ENCODE measurements at places on chromosomes 5 and 9.

DNA sequence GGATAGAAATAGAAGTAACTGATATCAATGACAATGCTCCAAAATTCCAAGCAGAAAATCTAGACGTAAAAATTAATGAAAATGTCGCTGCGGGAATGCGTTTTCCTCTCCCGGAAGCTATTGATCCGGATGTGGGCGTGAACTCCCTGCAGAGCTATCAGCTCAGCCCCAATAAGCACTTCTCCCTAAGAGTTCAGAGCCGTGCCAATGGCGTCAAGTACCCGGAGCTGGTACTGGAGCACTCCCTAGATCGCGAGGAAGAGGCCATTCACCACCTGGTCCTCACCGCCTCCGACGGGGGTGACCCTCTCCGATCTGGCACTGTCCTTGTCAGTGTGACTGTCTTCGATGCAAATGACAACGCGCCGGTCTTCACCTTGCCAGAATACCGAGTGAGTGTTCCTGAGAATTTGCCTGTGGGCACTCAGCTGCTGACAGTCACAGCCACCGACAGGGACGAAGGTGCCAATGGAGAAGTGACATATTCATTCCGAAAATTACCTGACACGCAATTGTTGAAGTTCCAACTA is 818 bp downstream of the PCDHGA10 start:
- DNase-seq = no peak

DNA sequence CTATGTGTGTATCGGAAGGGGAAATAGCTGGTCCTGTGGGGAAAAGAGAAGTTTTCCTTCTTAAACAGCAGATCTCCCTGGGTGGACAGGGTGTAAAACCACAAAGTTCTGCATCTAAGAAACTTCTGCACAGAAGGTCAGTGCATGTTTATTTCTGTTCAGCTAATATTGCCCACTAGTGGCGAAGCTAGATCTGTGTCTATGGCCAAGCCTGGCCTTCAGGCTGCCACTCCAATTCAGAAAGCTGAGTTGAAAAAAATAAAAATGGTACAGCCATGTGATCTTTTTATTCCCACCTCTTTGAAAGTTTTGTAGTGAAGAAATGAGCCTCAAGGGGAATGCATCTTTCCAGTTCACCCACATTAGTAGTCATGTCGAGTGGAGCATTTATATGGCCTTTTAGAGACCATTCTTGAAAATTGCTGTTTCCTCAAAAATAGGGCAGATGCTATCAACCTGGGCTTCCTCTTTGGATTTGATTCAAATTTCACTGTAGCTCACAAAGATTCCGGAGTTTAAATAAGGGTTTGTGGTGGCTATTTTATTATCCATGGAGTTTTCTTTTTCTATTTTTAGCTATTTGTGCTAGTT is 488.0 kb downstream of the PRELID2 start:
- no peak for DNase-seq

DNA sequence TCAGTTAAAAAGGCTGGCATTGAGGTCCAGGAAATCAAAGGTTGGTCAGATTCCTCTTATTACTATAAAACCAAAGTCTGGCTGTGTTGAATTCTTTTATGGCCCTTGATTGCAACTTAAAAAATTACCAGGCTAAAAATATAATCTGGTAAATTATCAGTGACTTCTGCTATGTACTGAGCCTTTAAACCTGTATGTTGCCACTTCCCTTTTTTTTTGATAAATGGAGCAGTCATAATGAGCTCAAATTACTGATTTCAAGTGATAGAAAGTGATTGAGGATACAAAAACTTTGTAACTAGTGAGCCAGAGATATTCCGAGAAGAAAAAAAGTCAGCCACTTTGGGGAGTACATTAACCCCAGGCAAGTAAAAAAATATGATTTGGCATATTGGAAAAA is 100.1 kb downstream of the GIN1 start:
- no peak for DNase-seq

DNA sequence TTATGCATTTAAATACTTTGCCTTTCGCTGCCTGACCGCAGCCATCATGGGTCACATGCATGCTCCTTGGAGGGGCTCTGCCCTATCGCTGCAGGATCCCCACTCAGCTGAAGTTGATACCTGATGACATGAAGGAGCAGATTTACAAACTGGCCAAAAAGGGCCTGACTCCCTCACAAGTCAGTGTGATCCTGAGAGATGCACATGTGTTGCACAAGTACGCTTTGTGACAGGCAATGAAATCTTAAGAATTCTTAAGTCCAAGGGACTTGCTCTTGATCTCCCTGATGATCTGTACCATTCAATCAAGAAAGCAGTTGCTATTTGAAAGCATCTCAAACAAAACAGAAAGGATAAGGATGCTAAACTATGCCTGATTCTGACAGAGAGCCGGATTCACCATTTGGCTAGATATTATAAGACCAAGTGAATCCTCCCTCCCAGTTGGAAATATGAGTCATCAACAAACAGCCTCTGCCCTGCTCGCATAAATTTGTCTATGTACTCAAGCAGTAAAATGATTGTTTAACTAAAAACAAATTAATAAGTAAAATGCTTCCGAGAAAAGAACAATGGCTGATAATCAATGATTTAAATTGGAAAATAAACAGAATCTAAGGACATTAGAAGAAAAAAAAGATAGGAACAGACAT is 41.6 kb upstream of the PPP2CA start:
- DNase-seq = no peak

GRCh38 chr5:175861337-175862130 is 9.8 kb upstream of the CPLX2 start:
- no peak for DNase-seq

DNA sequence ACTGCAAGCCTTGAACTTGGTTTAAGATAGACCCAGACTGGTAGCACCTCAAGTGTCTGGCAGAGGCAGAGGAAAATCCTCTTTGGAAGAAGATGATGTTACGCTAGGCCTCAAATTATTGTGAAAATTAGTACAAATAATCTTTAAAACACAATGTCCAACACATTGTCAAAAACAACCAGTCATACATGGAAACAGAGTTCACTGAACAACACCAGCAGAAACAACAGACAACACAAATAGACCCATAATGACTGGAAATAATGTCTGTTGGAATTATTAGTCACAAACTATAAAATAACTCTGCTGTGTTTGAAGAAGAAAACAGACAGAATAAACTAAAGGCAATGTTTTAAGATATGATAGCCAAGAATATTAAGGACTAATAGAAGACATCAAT is 15.4 kb upstream of the ZNF366 start:
- DNase-seq = no peak

DNA sequence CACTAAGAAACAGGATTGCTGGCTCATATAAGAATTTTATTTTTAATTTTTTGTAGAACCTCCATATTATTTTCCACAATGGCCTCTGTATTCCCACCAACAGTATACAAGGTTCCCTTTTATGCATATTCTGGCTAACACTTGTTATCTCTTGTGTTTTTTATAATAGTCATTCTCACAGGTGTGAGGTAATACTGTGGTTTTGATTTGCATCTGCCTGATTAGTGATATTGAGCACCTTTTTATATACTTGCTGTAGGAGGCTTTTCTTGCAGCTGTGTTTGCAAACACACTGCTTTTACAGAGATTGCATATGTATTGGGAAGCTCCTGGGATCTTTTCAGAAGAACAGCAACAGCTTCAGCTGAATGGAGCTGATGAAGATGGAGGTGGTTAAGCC is 164.8 kb downstream of the DEPDC1B start:
- DNase-seq = no peak

DNA sequence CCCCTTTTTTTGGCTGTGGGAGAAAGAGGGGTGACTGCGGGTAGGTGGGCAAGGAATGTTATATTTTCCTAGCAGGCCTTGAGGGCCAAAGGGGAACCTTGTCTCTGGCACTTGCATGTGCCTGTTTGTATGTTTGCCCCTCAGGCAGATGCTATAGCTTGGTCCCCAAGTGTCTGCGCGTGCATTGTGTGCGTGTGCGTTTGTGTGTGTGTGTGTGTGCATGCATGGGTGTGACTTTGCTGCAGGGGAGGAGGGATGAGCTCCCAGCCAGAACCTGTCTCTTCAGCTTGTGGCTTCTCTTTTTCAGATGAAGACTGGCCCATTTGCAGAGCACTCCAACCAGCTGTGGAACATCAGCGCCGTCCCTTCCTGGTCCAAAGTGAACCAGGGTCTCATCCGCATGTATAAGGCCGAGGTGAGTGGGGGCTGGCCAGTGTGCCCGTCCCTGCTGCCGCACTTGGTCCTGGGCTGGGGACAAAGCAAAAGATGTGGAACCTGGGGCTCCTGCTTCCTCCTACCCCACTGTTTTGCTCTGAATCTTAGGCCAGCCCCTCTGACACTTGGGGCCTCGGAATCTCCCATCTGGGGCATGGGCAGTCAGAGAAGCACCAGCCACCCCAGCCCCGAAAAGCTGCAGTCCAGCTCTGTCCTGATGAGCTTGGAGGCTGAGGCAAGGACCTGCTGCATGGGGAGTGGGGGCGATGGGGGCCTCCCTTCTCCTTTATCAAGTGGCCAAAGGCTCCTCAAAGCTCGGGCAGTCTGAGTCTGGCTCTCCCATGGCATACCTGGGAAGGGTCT is 31.1 kb downstream of the PTPA start:
- DNase-seq = no peak

DNA sequence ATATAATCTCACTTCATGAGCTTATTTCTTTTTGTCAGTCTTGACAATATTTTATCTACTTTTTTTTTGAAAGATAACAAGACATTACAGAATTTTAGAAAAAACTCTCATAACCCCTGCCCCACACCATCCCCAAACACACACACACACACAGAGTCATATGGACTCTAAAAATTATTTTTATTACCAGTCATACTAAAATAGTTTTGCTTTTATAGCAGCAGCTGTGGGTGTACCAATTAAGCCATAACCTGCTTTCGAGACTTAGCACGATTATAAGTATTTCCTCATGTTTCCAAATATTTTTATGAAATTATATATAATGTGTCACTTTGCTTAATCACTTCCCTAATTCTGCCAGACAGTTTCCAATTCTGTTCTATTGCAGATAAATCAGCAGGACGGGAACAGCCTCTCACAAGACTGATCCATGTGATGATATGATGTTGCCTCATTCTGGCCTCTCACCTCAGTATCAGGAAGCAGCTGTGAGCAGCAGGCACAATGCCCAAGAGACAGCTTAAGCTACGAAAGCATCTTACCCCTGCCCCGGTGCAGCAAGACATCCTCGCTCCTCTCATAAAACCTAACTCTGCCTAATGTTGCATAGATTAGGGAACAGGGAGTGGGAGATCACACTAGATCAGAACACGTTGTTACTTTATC is 7.0 kb downstream of the PDCL start:
- no peak for DNase-seq

DNA sequence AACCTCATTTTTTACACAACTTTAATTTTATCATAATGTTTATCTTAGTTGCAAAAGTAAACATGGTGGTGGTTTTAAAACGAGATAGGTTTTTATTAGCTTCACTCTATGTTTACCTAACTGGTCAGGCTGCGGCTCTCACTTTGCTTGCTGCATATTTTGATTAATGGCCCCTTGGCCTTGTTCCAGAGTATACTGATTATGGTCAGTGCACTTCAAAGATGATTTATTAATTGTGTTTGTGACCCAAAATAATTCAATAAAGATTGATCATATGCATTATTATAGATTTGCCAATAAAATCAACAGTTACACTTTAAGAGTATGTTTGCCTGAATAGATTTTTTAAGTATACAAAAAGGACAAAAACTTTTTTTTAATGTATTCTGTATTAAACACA is 188.0 kb downstream of the XRCC4 start:
- no peak for DNase-seq

DNA sequence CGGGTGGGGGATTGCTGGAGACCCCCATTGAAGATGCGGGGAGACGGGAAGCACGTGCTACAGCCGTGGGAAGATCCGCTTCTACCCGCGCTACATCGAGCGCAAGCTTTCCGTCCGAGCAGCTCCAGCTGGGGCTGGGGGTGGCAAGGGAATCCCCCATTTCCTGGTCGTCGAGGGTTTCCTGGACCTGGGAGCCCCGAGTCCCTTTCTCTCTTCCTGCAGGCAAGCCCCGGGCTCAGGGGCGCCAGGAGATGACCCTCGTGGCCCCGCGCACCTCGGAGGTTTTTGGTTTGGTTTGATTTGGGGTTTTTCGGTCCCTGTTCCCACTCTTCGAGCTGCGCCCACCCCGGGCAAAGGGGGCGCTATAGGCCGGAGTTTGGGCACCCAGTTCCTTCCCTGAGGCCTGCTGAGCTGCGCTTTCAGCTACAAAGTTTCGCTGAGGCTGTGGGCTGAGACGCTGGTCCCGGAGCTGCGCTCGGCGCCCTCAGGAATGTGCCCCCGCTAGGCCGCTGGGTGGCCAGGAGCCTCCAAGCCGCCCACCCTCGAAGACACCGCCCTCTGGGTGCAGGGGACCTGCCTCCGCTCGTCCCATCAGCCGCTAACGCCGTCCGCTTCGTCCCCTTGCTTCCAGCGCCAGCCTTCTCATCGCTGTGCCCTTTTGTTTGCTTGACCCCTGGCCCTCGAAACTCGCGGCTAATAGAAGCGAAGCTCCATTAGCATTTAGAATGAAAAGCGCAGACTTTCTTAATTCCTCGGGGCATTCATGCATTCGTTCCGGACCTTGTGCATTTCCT is 2.9 kb downstream of the NR4A3 start:
- DNase-seq = peak; percentile 72

DNA sequence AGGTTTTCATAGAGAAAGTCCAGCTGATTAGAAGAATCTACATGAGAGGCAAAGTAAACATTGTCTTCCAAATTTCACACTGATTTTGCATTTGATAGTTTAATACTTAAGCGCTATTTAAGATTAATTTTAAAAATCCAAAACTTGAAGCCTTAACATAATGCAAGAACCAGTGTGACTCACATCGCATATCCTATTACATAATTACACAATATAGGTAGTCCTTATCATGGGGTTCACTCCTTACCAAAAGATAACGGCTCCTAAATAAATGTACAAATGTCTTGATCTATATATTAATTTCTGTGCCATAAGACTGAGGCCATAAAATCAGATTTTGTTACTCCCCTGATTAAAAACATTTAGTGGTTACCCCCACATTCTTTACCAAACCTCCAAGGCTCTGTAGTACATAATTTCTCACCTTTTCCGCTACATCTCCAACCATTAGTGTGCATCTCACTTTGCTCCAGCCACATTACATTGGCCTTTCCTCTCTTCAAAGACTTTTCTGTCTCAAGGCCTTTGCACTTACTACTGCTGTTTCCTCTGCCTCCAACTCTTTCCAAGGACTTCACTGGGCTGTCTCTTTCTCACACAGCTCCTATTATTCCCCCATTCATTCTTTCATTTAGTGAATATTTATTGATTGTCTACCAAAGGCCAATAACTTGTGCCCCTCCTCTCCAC is 1.0 kb downstream of the RIOK2 start:
- DNase-seq = no peak

All from stimulated activated CD4-positive, alpha-beta T cell treated with anti-CD3 and anti-CD28 coated beads, Interleukin-2, amount 100 ng/mL, for 24 hours (primary cell).